ENCODE measurements at places on chromosomes 3 and 15. TPM values are rescaled to one million over a fixed set of nuclear protein-coding genes. Genes with fewer than 3 reads are reported as not detected.

GRCh38 chr15:39156166-39156565 lies 424.7 kb upstream of the THBS1 start:
- no peak for ATAC-seq

- no peak for ATAC-seq
These were observed 148.5 kb downstream of the SOX2 start for GRCh38 chr3:181860235-181860634.

Gene EMC7
- 56.4 TPM for total RNA-seq

- no peak for ATAC-seq
These were observed 44.8 kb upstream of the ATP2C1 start for GRCh38 chr3:130849091-130849552.

Gene RPUSD3
- 29.6 TPM for total RNA-seq

DNA sequence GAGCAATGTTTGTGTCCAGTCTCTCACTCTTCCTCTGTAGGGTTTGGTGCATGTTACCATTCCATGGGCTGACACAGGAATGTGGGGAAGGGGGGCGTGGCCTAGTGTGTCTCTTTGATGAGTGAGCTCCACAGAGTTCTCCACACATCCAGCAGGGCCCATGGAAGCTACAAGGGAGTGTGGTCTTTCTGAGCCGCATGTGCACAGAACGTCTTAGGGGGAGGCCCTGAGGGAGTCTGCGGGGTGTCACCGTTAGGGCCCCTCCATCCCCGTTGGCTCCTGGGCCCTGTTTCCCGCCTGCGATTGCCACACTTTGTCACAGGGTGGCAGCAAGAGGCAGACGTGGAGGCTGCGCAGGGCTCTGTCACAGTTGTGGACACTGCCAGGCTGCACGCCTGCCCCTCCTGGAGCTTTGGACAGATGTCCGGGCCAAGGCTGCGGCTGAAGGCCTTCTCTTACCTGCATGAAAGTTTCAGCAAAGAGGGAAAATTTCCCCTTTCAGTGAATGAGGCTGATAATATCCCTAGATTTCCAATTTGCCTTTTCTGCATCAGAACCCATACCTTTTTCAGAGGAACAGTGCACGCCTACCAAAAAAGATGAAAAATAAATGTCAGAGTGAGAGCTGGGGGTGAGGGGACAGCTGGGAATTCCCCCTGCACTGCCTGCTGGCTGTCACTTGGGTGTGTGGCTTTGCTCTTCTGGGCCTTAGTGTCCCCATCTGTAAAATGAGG lies 24.3 kb downstream of the CACNA2D3 start:
- ATAC-seq = peak; percentile 98

DNA sequence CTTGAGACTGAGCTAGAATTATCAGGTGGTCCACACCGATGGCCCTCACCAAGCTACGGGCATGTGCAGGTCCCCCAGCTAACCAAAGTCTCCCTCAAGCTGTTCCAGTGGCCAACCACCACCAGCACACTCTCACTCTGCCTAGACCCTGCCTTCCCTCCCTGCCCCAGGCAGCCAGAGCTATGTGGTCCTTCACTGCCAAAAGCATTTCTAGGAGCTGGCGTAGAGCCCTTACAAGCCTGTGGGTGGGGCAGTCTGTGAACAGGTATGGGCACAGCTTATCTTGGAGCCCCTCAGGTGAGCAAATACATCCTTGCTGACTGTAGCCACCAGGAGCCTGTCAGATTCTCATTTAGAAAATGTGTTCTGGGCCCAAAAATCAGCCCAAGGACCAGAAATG lies 159.8 kb upstream of the PPP2R3A start:
- no peak for ATAC-seq

Gene ARGFX
- not detected for total RNA-seq

Gene B3GALNT1
- total RNA-seq = 17.4 TPM

DNA sequence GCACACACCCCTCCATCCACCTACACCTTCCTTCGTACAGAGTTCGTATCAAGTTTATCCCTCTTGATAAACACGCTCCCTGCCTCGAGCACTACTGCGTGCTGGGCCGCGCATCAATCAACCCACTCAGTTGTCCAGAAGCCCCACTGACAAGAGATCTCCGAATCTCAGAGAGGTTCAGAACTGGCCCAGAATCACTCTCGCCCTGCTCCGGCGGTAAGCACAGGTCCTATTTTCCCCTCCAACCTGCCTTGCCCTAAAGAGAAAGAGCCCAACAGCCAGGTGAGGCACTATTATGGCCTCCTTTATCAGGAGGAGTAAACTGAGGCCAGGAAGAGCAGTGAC lies 494 bp upstream of the NISCH start:
- no peak for ATAC-seq

DNA sequence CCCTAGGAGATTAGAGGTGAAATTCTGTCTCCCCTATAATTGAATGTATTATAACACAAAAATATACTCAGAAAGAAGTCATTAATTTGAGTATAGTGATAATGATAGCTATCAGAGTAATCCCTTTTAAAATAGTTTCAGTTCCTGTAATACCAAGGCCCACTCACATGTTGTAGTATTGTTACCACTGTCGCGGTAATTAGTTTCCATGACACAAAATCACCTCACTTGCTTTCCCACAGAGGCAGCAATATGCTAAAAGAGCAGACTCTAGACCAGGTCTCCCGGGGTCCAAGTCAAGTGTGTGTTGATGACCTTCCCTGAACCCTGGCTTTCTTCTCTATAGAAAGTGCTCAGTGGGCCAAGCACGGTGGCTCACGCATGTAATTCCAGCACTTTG lies 39.5 kb upstream of the NSMCE3 start:
- no peak for ATAC-seq

Gene HGD
- total RNA-seq = not detected

Gene ISY1
- total RNA-seq = 23.0 TPM

Gene RLBP1
- not detected for total RNA-seq

Gene ANKRD34C
- not detected for total RNA-seq

DNA sequence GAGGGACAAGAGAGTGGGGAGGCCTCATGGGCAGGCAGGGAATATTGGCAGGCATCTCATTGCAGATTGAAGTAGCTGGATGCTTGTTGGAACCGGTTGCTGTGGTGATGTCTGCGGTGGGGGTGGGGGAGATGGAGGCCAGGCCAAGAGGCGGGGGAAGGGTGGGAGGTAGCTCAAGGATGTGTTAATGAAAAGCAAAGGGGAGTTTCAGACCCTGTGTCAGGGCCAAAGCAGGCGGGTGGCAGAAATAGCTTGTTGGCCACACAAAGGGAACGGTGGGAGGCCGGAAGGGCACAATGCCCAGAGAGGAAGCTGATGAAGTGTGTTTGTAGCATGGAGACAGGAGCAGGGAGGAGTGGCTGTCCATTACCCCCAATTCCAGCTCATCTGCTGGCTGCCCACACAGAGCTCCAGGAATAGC lies 28.0 kb downstream of the CCDC33 start:
- peak; percentile 69 for ATAC-seq

Gene DNASE1L3
- total RNA-seq = 1.1 TPM

Gene RTP1
- total RNA-seq = 0.24 TPM

GRCh38 chr15:40069178-40070165 lies 30.5 kb upstream of the SRP14 start:
- peak; percentile 94 for ATAC-seq

Gene CA12
- total RNA-seq = 7.6 TPM

Gene SLC6A1
- total RNA-seq = 128 TPM

GRCh38 chr3:130258532-130258952 lies 86.9 kb upstream of the COL6A5 start:
- ATAC-seq = no peak

DNA sequence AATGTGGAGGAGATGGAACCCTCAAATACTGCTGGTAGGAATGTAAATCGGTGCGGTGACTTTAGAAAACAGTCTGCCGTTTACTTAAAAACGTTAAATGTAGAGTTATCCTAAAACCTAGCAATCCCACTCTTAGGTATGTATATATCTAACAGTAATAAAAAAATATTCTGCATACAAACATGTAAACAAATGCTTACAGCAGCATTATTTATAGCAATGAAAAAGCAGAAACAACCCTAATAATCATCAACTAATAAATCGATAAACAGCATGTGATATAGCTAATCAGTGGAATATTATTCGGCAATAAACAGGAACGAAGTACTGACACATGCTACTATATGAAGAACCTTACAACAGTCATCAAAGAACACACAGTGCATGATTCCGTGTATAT lies 144.7 kb downstream of the CNTN3 start:
- ATAC-seq = no peak

Gene P2RY1
- 1.5 TPM for total RNA-seq

Gene CCR4
- 0.14 TPM for total RNA-seq

- ATAC-seq = no peak
These were observed 11.4 kb downstream of the ENTPD3 start for GRCh38 chr3:40398346-40398745.

DNA sequence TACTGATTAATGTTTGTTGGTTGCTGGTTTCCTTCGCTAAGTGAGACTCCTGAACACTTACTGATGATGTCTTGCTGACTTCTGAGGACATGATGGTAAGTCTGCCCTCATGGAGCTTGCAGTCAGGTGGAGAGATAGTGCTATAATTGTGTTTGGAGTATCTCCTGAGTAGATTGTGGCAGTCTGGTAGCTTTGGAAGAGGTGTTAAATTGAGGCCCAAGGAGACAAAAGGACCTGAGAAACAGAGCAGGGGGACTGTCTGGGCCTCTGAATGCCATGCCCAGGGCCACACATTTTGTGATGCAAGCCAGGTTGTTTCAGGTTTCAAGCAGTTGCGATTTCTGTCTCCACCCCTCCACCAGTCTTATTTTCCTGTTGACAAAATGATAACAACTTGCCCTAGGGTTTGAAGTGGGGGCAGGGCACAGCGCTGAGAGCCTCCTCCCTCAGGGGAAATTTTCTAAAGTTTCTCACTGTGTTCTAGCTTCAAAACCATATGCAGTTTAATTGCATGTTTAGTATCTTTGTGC lies 16.7 kb downstream of the SMAD3 start:
- ATAC-seq = no peak

- ATAC-seq = no peak
These were observed 117.5 kb upstream of the ARHGEF3 start for GRCh38 chr3:56919137-56919796.

- ATAC-seq = peak; percentile 56
These were observed 34.9 kb upstream of the TIMP4 start for GRCh38 chr3:12193485-12194165.

DNA sequence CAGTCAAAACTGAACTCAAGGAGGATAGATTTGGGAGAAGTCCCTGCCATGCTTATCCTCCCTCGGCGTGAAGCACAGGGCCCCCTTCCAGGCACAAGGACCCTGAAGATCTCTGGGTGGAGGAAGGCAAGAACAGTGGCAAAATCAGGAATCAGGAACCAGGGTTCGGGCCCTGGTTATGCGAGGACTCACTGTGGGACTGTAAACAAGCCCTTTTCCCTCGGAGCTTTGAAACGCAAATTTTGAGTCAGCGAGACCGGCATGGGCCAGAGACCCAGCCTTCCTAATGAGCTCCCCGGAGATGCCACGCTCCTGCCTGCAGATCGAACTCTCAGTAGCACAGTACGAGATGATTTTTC lies 70.1 kb downstream of the SLC12A8 start:
- no peak for ATAC-seq

DNA sequence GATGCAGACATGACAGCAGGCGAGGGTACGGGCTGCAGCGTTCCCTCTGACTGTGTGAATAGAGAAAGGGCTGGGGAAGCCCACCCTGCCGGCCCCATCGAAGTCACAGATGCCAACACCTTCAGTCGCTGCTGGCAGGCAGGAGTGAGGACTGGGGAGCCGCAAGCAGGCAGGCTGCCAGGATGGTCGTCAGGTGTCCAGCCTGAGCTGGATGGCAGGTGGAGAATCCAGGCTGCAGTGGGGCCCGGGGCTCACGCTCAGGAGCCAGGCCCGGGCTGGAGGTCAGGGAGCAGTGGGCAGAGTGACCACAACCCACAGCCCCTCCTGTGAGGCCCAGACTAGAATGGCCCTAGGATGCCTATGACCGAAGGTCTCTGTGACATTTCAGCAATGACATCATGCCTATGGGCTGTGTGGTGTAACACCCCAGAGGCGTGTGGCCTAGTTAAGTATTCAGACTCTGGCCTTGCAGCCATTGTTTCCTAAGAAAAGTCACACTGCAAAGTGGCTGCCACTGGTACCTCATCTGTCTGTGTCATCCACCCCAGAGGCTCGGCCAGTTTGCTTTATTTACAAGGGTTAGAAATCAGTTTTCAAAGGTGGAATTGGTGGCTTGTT lies 15.7 kb downstream of the PRR23E start:
- peak; percentile 97 for ATAC-seq

- no peak for ATAC-seq
These were observed 443.5 kb downstream of the OTOL1 start for GRCh38 chr3:161939918-161940620.

GRCh38 chr15:80937718-80938117 lies 51.9 kb downstream of the MESD start:
- no peak for ATAC-seq

GRCh38 chr3:3771567-3771966 lies 27.7 kb upstream of the LRRN1 start:
- no peak for ATAC-seq

- no peak for ATAC-seq
These were observed 13.3 kb downstream of the MYD88 start for GRCh38 chr3:38151667-38152265.

Gene THAP10
- 5.4 TPM for total RNA-seq

GRCh38 chr15:48875241-48875960 lies 2.5 kb upstream of the EID1 start:
- ATAC-seq = no peak

GRCh38 chr3:192750201-192750600 lies 22.9 kb upstream of the FGF12 start:
- no peak for ATAC-seq

Gene SLC9A9
- 14.9 TPM for total RNA-seq

Gene DPPA4
- not detected for total RNA-seq

Gene ZBED2
- 0.23 TPM for total RNA-seq

Gene IQCF5
- not detected for total RNA-seq

Gene ADAMTS7
- 4.8 TPM for total RNA-seq

Measured in motor neuron (in vitro differentiated cells).